ENCODE measurements at places on chromosomes 5 and 9. TPM values are rescaled to one million over a fixed set of nuclear protein-coding genes. Genes with fewer than 3 reads are reported as not detected.

The LECT2 gene
- not detected for total RNA-seq

The SHC3 gene
- 0.22 TPM for total RNA-seq

The SPINK13 gene
- total RNA-seq: not detected

The ANKRD34B gene
- not detected for total RNA-seq

The DIPK1B gene
- total RNA-seq: 64.7 TPM

The TAF11L10 gene
- not detected for total RNA-seq

The PCDHGA8 gene
- total RNA-seq: 1.2 TPM

The NME5 gene
- total RNA-seq: 1.1 TPM

The G3BP1 gene
- 99.2 TPM for total RNA-seq

The ACTBL2 gene
- total RNA-seq: under 0.01 TPM

The EPB41L4B gene
- 0.44 TPM for total RNA-seq

The ZNF608 gene
- total RNA-seq: 5.8 TPM

The SLC35A4 gene
- 12.4 TPM for total RNA-seq

The SH3GL2 gene
- total RNA-seq: not detected

All from lung microvascular endothelial cell (primary cell).